Urinary bladder (tissue), 4 donors: ENCODE measurements at places on chromosomes 6 and 20. TPM values are rescaled to one million over a fixed set of nuclear protein-coding genes. Genes with fewer than 3 reads are reported as not detected.
A peak's percentile ranks its signal among the peaks of the same experiment; 100 is the strongest.

Gene OXT
- polyA plus RNA-seq = 0.48 TPM

Gene THEMIS
- 0.15 TPM for polyA plus RNA-seq

Gene GZF1
- polyA plus RNA-seq = 18.3 TPM

DNA sequence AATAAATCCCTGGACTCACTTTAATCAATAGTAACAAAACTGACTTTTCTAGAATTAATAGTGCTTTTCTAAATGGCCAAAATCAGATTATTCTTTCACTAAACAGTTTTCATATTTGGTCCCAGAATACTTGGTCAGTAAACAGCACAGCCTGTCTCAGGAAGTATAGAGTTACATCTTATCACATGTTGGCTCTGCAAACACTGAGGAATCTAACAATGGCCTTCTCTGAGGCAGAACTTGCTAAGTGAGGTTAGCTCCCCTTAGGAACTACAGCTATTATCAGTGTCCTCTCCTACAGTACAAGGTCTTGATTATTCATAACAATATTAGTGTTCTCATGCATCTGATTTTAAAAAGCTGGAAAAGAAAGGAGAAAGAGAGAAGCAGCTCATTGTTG is 1622.8 kb downstream of the HACE1 start:
- DNase-seq = no peak

- no peak for DNase-seq
These were observed 12.3 kb upstream of the UFL1 start for GRCh38 chr6:96509281-96509680.

Gene NRSN1
- 0.73 TPM for polyA plus RNA-seq

DNA sequence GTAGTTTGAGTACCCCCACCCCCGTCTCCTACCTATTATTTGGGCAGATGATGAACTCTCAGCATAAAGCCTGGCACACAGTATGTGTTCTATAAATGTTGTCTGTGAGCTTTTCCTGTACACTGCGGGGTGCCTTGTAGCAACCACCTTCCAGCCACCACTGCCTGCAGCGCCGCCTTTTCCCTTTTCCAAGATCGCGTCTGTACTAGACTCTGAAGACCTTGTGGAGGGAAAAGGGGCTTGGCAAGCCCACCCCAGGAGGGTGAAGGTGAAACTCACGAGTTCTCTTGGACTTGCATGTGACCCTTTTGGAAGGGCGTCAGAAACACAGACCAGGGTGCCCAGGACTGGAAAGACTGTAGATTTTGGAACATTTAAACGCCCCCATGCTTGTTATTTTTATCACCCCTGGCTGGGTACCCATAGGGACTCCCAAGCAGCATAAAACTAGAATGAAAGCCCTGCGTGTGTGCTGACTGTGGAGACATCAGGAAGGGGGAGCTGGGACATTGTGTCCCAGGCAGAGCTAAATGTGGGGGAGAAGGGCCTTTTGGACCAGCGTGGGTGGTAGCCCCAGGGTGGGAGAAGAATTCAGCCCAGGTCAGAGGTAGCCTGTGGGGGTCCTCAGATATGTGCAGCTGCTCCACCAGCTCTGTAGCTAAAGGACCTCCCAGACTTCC is 8.3 kb downstream of the BAK1 start:
- no peak for DNase-seq

DNA sequence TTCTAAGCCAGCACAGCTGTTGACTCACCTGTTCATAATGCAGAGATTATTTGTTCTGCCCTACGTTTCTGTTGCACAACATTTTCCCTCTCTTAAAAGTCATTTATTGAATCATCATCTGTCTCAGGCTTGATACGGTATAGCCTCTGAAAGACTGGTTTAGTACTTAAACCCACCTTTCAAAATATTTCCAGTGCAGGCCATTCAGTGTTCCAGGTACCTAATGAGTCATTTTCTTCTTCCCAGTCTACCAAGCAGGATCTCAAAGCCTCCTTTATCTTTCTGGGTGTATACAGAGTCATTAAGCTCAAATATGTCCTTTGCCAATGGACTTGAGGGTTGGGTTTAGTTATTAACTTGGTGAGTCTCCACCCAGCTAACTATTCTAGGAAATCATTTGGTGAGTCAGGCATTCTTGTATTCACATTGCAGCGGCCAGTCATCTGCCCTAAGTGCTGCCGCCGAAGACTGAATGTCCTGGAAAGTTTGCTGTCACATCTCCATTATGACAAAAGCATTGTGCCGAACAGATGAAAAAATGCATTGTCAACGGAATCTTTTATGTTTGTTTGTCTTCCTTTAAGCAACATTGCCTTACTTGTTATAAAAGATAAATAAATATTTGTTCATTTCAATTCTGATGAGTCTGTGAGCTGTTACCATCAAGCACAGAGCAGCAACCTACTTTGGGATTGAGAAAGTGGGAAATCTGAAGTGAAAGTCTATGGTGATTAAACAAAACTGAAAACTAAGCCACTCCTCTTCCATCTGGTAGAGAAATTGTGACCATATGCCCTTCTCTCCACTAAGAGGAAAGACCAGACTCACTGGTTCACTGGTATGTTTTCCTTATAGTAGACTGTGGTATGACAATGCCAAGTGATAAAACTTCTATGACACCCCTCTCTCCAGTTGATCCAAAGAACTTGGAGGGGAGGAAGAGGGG is 14.3 kb upstream of the FAM135A start:
- DNase-seq = peak; percentile 29

GRCh38 chr20:9119776-9120175 is 50.9 kb downstream of the PLCB4 start:
- DNase-seq = no peak

DNA sequence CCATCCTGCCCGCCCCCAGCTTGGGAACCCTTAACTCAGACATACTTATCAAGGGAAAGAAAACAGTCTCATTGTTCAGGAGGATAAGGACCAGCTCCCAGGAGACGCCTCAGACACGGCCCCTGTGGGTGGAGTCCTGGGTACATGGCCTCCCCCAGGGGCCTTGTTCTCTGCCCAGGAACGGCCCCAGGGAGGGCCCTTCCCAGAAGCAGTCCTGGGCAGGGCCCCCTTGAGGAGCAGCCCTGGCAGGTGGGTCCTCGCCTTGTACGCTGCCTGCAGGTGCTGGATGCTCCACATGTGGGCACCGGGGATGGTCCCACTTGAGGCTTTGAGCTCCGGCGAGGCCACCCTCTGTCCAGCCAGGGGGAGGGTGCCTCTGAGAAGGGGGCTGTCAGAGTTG is 4.5 kb upstream of the GATA5 start:
- no peak for DNase-seq

Gene LRFN2
- polyA plus RNA-seq = 0.04 TPM

GRCh38 chr6:112366695-112367553 is 19.8 kb downstream of the RFPL4B start:
- DNase-seq = no peak

Gene PRSS35
- polyA plus RNA-seq = 1.3 TPM
